Hepatocyte (in vitro differentiated cells): ENCODE measurements at places on chromosomes 11 and 22.

GRCh38 chr11:128555606-128556005, 31.8 kb downstream of the ETS1 start:
- no peak for DNase-seq
- no peaks in the 10 kb centered on the region for H3K27me3 ChIP-seq
- H3K36me3 ChIP-seq = no peaks in the 10 kb centered on the region
- no peaks in the 10 kb centered on the region for H3K4me1 ChIP-seq

DNA sequence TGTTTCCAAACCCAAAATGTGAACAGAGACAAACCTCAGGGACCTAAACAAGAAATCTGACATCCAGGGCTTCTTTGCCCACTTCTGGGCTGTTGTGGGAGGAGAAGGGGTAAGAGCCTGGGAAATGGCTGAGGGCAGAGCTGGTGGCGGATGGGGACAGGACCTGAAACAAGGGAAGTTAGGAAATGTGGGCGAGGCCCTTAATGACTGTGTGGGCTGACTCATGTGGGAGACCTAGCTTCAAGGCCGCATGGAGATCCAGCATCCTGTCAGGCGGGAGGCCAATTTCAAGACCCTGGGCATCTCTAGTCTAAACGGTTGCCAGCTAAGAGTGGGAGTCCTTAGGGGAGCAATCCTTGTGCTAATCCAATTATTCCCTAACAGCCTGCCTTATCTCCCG, 2.1 kb upstream of the OAF start:
- no peak overlapping the region for H3K4me3 ChIP-seq
- DNase-seq = peak; percentile 64
- H3K27ac ChIP-seq = peak overlapping the region; percentile 96
- peaks cover 40% of the 10 kb centered on the region for H3K4me1 ChIP-seq

DNA sequence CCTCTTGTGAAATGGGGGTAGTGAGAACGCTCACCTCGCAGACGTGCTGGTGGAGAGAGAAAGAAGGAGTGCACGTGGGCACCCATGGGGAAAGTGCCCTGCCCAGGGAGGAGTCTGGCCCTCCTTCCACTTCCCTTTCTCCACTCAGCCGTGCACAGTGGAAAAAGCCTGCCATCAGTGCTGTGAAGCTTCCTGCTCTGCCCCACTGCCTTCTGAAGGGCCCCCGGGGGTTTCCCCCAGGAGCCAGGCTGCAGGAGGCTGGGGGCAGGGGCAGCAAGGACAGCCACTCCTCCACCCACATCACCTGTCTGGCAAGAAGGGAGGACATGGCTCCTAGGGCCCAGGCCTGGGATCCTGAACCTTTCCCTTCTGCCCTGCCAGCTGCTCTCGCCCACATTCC, 7.6 kb downstream of the TP53I11 start:
- DNase-seq = no peak
- H3K27ac ChIP-seq = no peak overlapping the region
- H3K4me3 ChIP-seq = no peak overlapping the region
- H3K36me3 ChIP-seq = no peaks in the 10 kb centered on the region
- no peaks in the 10 kb centered on the region for H3K4me1 ChIP-seq
- no peaks in the 10 kb centered on the region for H3K27me3 ChIP-seq

DNA sequence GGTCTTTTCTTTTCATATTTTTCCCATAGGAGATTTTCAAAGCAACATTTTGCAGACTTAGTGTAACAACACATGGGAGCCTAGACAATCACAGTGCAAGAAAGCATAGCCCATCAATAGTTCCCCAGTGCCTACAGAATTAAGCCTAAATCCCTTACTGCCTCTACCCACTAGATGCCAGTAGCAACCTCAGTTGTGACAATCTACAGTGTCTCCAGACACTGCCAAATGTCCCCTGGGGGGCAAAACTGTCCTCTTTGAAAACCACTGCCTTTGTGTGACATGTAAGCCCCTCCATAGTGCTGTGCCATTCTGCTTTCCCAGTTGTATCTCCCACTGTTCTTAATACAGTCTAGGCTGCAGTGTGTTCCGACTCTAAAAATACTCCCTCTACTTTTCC, 1329.0 kb downstream of the LRRC4C start:
- no peak overlapping the region for H3K4me3 ChIP-seq
- no peaks in the 10 kb centered on the region for H3K36me3 ChIP-seq
- peak; percentile 17 for DNase-seq
- no peaks in the 10 kb centered on the region for H3K4me1 ChIP-seq
- no peak overlapping the region for H3K27ac ChIP-seq

DNA sequence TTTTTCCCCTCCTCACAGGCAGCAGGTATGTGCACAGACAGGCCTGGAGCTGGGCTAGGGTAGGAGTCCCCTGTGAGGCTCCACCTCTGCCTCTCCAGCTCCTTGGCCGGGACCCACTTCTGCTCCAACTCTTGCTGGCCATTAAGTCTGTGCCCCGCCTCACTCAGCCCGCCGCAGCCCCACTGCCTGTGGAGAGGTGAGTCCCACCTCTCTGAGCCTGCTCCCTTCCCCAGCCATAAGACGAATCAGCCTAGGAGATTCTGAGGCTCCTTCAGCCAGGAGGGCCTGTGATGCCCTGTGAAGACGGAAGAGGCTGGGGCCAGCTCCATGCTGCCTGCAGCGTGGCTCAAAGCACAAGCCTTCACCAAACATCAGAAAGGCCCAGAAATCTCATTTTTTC, 23.0 kb downstream of the TSKU start:
- H3K4me1 ChIP-seq = peaks cover 18% of the 10 kb centered on the region
- no peaks in the 10 kb centered on the region for H3K27me3 ChIP-seq
- H3K4me3 ChIP-seq = no peak overlapping the region
- DNase-seq = no peak
- H3K36me3 ChIP-seq = no peaks in the 10 kb centered on the region
- no peak overlapping the region for H3K27ac ChIP-seq

DNA sequence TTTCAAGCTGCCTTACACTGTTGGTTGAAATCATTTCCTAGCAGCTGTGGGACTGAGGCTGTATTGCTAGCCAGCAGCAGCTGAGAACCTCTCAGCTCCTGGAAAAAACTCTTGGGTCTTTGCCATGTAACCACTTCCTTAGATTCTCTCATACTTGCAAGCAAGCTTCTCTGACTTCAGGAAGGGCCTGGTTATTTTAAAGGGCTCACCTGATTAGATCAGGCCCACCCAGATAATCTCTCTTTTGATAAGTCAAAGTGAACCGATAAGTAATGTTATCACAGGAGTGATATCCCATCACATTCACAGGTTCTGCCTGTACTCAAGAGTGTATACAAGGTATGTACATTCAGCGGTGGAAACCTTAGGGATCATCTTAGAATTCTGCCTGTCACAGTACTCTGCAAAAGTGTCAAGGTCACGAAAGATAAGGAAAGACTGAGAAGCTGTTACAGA, 7.4 kb upstream of the CLPB start:
- no peaks in the 10 kb centered on the region for H3K27me3 ChIP-seq
- H3K27ac ChIP-seq = no peak overlapping the region
- H3K4me3 ChIP-seq = no peak overlapping the region
- H3K36me3 ChIP-seq = no peaks in the 10 kb centered on the region
- DNase-seq = no peak

DNA sequence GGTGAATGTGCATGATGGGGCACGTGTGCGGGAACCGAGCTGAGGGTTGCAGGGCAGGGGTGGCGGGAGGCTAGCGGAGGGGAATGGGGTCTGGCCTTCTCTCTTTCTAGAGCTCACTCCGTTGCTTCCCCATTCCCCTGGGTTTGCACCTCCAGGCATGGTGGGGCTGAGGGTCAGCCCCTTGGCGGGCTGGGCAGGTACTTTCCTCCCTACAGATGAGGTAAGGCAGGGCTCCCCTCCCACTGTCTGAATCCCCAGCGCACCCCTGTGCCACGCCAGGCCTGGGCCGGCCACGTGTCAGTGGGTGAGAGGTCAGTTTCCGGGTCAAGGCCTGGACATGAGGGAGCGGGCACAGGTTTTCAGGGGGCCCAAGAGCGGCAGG, 8.9 kb downstream of the SUSD2 start:
- no peaks in the 10 kb centered on the region for H3K4me1 ChIP-seq
- no peak overlapping the region for H3K4me3 ChIP-seq
- no peak overlapping the region for H3K27ac ChIP-seq
- no peaks in the 10 kb centered on the region for H3K27me3 ChIP-seq

DNA sequence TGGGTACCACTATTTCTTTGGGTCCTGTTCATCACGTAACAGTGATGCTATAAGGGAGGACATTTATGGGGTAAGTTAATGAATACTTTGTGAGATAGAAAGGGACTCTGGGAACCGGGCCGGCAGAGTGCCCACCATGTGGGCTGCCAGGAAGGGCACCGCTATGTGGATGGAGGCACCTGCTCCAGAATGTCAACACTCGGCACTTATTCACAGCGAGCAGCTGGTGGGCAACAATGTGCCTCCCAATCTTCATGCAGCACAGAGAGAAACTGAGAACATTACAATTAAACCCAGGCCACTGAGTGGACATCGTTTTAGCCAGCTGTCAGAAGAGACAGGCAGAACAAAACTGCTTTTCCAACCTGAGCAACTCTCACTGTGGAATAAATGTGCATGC, 15.8 kb upstream of the ELFN2 start:
- H3K4me1 ChIP-seq = no peaks in the 10 kb centered on the region
- DNase-seq = no peak
- no peaks in the 10 kb centered on the region for H3K27me3 ChIP-seq
- no peak overlapping the region for H3K27ac ChIP-seq

DNA sequence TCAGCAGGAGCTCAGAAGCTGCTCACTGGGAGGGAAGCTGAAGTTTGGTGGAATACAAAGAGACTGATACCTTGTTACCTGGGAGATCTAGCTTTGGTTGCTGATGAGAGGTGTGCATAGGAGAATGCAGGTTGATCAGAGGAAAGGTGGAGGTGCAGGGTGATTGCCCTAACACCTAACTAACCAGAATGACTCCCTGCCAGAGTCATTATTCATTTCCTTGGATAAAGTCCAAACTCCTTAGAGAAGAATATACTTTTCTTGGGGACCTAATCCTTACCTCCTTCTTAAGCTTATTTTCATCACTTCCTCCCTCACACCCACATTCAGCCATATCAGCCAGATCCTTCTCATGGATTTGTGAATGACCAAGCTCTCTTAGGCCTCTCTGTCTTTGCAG, 814.2 kb upstream of the TENM4 start:
- no peak overlapping the region for H3K27ac ChIP-seq
- no peaks in the 10 kb centered on the region for H3K27me3 ChIP-seq
- no peak overlapping the region for H3K4me3 ChIP-seq

DNA sequence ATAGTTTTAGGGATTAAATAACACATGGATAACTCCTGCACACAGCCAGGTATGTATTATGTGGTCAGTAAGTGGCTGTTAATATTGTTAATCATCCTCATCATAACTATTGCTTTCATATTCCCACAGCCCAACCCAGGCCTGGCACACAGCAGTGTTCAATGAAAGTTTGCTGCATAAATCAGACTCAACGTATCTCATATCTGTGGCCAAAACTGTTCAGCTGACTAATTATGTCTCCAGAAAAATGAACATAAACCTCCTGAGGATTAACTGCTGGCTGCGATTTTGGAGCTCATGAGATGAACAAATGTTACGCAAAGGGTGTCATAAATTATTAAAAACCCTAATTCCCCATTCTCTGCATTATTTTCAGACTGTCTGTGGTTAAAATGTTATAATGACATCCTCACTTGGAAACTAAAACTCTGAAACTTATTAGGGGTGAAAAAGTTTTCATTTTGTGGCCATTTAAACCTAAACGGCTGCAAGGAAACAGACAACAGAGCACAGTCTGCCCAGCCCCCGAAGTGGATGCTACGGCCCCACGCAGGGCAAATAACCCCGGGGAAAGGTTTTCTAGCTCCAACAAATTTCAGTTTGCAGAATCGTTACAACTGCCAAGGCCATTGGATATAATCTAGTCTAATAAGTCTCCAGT, 17.3 kb downstream of the ABCC8 start:
- H3K27me3 ChIP-seq = peaks cover 12% of the 10 kb centered on the region
- H3K27ac ChIP-seq = no peak overlapping the region
- H3K4me3 ChIP-seq = no peak overlapping the region
- no peak for DNase-seq
- no peaks in the 10 kb centered on the region for H3K4me1 ChIP-seq

DNA sequence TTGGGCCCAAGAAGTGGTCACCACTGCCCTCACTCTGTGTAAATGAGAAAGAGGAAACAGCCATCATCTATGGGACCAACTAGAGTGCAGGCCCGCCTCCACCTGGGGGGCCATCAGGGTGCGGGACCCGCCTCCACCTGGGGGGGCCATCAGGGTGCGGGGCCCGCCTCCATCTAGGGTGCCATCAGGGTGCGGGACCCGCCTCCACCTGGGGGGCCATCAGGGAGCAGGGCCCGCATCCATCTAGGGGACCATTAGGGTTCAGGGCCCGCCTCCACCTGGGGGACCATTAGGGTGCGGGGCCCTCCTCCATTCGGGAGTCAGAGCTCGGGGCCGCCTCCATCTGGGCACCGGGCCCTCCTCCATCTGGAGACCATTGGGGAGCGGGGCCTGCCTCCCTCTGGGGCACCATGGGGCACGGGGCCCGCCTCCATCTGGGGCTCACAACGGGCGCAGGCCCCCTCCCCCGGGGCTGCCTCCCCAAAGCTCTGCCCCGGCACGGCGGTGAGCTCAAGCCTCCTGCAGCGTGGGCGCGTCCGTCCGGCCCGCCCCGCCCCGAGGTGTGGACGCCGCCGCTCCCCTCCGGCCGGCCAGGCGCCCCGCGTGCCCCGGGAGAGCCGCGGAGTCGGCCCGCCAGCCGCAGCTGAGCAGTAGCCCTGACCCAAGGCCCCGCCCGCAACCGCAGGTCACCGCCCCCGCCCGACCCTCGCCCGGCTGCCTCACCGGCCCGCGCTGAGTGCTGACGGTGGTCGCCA, 512 bp downstream of the TOLLIP start:
- H3K4me3 ChIP-seq = peak overlapping the region; percentile 60
- H3K27ac ChIP-seq = peak overlapping the region; percentile 80
- peaks cover 42% of the 10 kb centered on the region for H3K4me1 ChIP-seq
- no peak for DNase-seq
- no peaks in the 10 kb centered on the region for H3K36me3 ChIP-seq
- no peaks in the 10 kb centered on the region for H3K27me3 ChIP-seq

DNA sequence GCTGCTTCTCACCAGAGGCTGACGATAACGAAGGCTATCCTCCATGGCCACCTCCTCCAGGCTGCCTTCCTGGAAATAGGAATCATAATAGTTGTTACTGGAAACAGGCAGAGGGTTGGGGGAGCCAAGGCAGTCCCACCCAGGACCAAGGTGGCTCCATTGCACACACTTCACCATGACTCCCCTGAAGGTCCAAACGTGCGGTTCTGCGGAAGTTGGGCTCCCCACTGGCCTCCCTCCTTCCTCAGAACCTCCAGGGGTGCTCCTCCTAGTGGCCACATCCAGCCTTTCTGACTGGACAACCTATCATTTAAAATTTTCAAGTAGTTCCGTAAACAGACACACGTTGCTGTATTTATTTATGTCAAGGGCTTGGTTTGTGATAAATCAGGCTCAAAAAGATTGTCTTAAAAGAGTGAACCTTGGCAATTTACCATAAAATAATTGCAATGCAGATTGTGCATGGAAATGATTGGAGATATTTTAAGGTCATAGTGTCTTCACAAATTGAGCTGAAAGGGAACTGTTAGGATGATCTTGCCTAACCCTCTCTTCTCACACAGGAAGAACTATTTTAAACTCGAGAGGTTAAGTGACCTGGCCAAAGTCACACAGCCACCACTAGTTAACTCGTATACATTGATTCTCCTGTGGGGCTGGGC, 1.4 kb upstream of the TCN2 start:
- no peaks in the 10 kb centered on the region for H3K36me3 ChIP-seq
- H3K27ac ChIP-seq = peak overlapping the region; percentile 97
- H3K4me3 ChIP-seq = no peak overlapping the region
- H3K4me1 ChIP-seq = peaks cover 39% of the 10 kb centered on the region
- peak; percentile 65 for DNase-seq
